ENCODE measurements at places on chromosomes 2 and 18.

DNA sequence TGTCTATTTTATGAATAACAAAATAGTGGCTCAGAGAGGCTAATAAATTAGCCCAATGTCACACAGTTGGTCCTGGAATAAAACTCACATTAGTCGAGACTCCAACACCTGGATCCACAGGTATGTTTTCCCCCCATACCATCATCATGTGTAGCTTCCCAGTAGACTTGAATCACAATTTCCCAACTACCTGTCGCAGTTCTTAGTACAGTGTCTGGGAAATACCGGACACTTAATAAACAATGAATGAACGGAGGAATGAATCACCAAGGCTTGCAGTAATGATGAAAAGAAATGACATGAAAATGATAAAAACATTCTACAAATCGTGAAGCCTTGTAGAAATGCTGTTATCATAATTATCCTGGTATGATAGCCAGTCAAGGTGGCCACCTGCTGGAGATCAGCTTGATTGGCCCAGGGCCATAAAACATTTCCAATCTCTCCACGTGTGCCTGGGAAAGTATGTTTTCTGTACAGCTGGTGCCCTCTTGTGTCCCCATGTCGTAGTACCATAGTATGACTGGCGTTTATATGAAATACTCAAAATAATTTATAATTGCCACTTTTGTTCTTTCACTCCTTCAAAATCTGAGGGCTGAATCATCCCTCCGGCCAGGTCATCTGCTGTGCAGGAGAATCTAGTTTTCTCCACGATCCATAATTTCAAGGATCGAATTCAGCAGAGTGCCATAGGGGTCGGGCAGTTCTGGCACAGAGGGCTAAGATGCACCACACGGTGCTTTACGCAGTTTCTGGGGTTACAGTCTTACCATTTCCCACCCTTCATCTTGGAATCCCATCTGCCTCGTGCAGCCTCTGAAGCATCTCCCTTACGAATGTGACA is 95.4 kb downstream of the LAMA1 start:
- DNase-seq: peak; percentile 39

DNA sequence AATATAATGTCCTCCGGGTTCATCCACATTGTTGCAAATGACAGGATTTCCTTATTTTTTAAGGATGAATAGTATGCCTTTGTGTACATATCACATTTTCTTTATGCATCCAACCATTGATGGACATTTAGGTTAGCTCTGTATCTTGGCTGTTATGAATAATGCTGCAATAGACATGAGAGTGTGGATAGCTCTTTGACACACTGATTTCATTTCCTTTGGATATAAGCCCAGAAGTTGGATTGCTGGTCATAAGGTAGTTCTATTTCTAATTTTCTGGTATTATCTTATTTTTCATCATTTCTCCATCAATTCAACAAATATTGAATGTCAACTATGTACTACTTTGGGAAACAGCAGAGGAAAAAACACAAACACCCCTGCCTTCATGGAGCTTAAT is 423.3 kb downstream of the MTX2 start:
- DNase-seq: no peak

DNA sequence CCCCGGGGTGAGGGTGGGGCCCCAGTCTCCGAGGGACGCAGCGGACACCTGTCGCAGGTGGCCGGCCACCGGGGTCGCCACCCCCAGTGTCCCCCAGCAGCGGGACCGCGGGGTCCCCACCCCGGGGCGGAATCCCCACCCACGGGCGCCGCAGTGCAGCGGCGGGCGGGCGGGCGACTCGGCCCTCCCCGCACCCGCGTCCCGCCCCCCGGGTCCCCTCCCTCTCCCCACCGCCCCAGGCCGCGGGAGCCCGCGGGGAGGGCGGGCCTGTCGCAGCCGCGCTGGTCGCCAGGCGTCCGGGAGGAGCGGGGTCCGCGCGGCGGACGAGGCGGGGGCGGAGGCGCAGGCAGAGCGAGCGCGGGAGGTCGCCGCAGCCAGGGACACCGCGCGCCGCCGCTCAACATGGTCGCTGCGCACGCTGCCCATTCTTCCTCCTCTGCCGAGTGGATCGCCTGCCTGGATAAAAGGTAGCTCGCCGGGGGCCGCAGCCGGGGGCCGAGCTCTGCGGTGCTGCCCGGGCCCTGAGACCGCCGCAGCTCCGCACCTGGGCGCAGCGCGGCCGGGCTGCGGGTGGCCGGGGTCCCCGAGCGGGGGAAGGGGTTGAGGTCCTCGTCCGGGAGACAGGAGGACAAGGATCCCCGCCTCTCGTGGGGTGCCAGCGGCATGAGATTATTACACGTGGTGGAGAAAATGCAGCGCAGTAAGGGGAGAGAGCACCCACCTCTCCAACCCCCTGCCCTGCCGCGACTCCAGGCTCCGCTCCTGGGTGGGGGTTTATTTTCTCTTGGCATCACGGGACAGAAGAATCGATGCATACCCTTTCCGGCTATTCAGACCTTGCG is at the start of gene RAPGEF4:
TSS of gene RAPGEF4 (plus strand) at position 264 of the 842 bp plus-strand sequence. CDS start at position 403, 139 bp downstream.
- DNase-seq: no peak

DNA sequence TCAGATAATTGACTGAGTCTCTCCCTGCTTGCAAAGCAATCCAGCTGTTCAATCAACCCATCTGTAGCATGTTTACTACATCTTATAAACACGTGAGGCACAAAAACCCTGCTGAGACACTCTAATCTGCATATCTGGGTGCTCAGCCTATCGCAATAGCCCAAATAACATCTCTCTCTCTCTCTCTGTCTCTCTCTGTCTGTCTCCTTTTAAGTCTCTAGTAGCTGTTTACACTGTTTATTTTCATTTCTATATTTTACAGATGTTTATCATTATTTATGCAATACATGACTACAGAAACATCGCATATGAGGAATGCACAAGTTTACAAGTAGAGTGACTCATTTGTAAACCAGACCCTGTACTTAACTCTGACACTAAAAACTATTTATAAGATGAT is 422.1 kb upstream of the DSEL start:
- peak; percentile 7 for DNase-seq

DNA sequence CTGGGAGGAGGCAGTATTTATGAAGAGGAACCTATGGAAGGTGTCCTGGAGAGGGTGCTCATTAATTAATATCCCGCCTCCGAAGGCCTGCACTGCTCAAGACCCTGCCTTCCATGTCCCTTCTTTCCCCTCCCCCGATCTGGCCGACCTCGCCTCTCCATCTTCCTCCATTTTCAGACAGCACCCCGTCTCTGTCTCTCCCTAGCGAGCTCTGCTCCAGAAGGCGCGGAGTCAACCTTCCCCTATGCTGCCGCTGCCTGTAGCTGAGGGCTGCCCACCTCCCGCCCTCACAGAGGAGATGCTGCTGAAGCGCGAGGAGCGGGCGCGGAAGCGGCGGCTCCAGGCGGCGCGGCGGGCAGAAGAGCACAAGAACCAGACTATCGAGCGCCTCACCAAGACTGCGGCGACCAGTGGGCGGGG is 1.1 kb upstream of the WBP1 start:
- peak; percentile 36 for DNase-seq

DNA sequence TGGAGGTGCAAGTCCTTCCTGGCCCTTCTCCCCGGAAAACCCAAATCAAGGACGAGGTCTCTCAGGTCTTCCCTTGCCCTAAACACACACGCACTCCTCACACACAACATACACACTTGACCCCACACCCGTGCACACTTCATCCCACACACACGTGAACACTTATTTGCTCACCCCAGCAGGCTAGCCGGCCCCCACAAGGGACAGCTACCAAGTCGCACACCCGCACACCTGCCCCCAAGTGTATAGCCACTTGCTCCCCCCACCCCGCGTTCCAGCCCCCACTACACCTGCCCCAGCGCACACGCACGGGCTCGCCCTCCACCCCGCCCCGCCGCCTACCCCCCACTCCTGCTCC is 359 bp downstream of the TGFBRAP1 start:
- DNase-seq: no peak

DNA sequence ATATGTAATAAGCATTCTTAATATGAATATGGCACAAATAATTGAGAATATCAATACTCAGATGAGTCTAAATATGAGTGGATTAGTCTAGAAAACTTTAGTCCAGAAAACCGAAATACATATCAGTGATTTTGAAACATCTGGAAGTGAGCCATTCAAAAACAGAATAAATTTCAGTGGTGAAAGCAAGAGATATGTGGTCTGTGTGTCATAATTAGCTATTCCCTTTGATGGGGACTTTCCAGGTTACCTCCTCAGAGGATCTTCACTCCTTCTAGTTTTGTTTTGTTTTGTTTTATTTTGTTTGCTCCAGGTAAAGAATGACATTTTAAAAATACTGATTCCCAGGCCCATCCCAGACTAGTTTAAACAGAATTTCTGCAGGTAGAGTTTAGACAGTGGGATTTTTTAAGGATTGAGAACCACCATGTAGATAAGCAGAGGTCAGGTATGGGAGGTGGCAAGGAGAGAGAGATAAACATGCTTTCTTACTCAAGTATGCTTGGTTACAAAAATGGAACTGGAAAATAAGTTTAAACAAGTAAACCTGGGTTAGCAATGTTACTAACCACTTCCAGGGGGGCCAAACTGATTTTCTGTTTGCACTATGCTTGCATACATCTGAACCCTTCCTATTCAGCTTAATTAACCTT is 70.7 kb downstream of the NABP1 start:
- peak; percentile 38 for DNase-seq

DNA sequence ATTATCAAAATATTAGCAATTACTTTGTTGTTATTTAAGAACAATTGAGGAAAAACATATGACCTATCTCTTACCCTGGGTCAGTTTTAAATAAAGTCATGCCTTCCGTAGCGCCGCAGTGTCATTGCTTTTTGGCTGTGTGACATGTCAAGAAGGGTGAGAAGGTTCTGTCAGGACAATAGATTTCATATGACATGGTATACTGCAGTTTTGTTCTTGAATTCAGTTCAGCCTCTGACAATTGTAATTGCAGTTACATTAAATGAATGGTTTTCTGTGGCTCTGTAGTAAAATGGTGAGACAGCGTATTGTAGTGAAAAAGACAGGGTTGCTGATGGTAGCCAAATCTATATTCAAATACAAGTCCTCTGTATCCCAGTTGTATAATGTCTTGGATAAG is 307.2 kb downstream of the CDH2 start:
- DNase-seq: no peak

GRCh38 chr2:217899231-217900009 is 103.4 kb downstream of the TNS1 start:
- DNase-seq: peak; percentile 89

GRCh38 chr2:17719562-17720371 is 33.8 kb downstream of the SMC6 start:
- DNase-seq: peak; percentile 50

- no peak for DNase-seq
Measured at GRCh38 chr18:78935406-78935805, 44.2 kb upstream of the SALL3 start.

DNA sequence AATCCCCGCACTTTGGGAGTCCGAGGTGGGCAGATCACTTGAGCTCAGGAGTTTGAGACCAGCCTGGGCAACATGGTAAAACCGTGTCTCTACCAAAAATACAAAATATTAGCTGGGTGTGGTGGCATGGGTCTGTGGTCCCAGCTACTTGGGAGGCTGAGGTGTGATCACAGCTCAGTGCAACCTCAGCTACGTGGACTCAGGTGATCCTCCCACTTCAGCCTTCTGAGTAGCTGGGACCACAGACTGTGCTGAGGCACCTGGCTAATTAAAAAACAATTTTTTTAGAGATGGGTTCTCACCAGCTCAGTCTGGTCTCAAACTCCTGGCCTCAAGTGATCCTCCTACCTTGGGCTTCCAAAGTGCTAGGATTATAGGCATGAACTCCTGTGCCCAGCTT is 23.4 kb downstream of the ANKRD12 start:
- no peak for DNase-seq

DNA sequence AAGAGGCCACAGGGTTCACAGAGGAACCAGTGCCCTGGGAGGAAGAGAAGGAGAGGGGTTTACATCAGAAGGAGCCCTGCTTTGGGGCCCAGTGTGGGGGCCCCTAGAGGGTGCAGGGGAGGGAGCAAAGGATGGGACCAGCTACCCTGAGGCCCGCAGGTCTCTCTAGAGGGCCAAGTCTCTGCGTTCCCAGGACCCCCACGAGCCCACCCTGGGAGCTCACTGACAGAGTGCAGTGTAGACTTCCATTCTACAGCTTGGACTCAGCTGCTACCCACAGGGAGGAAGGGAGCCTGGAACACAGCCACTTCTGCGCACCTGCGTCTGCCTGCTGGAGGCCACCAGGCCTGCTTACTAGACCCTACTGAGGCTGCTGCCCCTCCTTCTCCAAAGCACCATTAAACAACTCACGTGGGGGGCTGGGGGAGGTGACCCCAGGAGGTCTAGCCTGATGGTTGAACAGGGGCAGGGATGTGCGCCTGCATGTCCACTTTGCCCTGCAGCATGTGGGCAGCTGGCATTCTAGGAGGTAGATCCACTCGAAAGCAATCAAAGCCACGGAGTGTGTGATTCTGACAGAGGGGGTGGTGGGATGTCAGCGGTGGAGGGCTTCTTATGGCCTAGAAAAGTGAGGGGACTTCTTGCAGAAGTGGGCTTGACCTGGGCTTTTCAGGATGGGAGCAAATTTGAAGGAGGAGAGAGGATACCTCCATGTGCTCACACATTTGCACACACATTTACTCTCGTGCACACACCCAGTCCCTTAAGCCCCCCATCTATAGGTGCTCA is 90.2 kb downstream of the ZFP36L2 start:
- no peak for DNase-seq

- DNase-seq: no peak
Measured at GRCh38 chr2:68745006-68745405, 10.4 kb downstream of the ARHGAP25 start.

GRCh38 chr18:73691118-73691517 is 456.5 kb downstream of the FBXO15 start:
- peak; percentile 73 for DNase-seq

GRCh38 chr18:35045121-35045520 is 3.9 kb downstream of the MAPRE2 start:
- peak; percentile 47 for DNase-seq

DNA sequence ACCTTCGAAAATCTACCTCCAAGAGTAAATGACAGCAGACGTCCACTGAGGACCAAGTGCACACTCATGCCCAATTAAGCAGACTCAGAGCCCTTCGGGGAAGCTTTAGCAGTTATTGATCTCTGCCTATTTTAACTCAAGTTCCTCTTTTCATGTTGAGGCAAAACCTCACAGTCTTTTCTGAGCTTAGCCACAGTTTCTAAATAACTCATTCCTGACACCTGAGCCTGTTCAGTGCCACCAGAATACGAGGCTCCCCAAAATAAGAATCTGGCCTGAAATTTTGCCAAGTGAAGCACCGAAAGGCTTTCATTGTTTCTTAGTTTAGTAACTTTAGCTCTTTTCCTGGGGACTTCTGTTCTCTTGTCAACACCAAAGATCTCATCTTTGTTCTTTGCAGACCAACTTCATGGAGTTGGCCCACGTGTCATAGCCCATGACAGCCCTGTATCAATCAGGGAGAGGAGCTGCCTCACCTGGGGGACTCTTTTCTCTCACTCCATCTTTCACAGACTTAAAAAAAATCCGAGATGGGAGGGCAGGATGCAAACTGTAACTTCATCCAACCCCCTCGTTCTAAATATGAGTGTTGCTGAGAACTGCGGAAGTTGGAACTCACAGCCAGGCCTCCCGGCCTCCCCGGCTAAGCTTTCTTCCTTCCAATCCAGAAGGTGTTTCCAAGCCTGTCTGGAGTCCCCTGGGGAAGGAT is 22.2 kb downstream of the INPP5D start:
- DNase-seq: no peak

GRCh38 chr2:8670580-8670979 is 11.3 kb upstream of the ID2 start:
- no peak for DNase-seq

- no peak for DNase-seq
Measured at GRCh38 chr2:236796236-236796635, 226.6 kb downstream of the ACKR3 start.

Measured in fibroblast of pulmonary artery (primary cell).